ENCODE measurements at places on chromosomes 7 and 10. TPM values are rescaled to one million over a fixed set of nuclear protein-coding genes. Genes with fewer than 3 reads are reported as not detected.

DNA sequence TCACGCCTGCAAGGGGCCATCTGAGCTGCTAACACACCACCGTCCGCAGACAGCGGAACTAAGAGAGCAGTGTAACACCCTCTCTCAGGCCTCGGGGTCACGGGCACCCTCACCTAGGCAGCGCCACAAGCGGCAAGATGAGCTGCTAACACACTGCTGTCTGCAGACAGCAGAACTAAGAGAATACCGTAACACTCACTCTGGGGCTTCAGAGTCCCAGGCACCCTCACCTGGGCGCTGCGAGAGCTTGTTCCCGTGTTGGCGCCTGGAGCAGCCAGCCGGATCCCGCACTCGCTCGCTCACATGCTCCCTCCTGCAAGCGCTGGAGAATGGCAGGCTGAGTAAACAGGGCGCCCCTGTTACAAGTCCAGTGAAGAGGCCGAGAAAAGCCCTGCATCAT is 160.2 kb downstream of the SRPK2 start:
- no peak for DNase-seq

DNA sequence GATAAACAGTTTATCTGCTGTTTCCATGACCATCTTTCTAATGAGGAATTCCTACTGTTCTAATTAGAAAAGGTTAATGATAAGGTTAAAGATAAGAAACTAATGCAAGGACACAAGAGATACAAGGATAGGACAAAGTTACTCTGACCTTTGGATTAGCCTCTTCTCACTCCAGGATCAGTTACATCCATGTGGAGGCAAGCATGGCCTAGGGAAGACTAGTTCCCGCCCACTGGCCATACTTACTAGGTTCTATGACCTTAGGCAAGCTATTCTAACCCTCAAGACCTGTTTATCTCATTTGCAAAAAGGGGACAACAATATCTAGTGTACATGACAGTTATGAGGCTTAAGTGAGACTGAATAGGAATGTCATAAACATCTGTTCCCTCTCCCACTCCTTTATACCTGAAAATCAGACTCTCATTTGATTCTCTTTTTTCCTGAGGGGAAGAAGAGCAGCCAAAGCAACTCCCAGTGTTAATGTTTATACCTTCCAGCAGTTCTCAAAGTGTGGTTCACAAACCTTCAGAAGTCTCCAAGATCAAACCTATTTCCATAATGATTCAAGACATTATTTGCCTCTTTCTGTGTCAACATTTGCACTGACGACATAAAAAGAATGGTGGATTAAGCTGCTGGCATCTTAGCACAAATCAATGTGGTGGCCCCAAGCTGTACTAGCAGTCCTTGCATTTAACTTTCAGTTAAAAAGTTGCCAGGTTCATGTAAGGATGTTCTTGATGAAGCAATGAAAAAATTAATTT is 72.0 kb downstream of the SRPK2 start:
- DNase-seq: no peak

DNA sequence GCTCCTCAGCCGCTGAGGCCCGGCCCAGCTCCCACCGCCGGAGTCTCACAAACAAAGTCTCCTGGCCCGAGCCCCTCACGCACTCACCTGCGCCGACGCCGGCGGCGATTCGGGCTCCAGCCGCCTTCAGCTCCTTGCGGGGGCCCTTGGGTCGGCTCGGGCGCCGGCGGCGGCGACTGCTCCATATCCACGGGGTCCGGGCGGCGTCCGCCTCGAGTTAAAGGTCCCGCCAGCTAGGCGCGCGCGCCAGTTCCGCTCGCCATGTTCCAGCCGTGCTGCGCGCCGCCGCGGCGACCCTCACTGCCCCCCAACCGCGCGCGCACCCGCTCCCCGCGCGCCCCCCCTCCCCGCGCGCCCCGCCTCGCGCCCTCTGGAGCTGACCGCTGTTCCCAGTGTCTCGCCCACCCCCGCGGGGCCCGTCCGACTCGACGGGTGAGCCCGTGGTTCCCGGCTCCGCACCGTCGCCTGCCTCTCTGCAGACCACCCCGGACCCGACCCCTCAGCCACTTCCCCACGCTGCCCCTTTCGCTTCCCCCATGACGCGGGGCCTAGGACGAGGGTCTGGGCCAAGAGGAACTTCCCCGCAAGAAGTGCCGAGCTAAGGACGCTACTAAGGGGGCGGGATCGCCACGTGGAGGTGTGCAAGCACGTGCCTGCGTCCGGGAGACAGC is 396.1 kb downstream of the ZNF33B start:
- no peak for DNase-seq

The EVX1 gene
- not detected for total RNA-seq

The RARRES2 gene
- total RNA-seq: 852 TPM

- DNase-seq: no peak
These were observed 858.5 kb downstream of the KCNMA1 start for GRCh38 chr10:76778914-76779795.

The AKR1C2 gene
- total RNA-seq: 1,010 TPM

DNA sequence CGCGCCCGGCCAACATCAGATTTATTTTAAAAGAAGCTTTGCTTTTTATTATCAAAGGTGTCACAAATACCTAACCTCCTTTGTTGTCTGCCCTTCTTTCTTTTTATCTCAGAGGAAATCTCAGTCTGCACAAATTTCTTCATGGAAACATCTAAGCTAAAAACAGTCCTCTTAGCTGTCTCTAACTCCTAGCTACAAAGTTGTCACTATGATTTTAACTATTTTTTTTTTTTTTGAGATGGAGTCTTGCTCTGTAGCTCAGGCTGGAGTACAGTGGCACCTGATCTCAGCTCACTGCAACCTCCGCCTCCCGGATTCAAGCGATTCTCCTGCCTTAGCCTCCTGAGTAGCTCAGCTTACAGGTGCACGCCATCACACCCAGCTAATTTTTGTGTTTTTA is 7.3 kb downstream of the TRA2A start:
- no peak for DNase-seq

The ABCB4 gene
- total RNA-seq: 114 TPM

GRCh38 chr10:75229971-75230370 is 5.8 kb downstream of the COMTD1 start:
- DNase-seq: no peak

GRCh38 chr7:107125475-107125874 is 43.3 kb upstream of the HBP1 start:
- no peak for DNase-seq

DNA sequence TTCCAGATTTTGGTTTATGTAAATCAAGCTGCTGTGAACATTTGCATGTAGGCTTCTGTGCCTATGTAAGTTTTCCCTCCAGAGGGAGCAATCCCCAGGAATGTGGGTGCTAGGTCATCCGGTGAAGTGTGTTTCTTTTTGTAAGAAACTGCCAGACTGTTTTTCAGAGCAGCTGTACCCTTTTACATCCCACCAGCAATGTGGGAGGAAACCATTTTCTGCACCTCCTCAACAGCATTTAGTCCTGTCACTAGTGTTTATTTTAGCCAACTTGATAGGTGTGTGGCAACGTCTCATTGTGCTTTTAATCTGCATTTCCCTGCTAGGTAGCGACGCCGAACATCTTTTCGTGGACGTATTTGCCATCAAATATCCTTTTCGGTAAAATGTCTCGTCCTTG is 395.7 kb upstream of the FOXK1 start:
- no peak for DNase-seq
